PC-3 (cell line): ENCODE measurements at places on chromosomes 3 and 15. TPM values are rescaled to one million over a fixed set of nuclear protein-coding genes. Genes with fewer than 3 reads are reported as not detected.

The SI gene
- total RNA-seq: not detected in 2 replicates

The LIPH gene
- total RNA-seq: 0.35 and 1.0 TPM in 2 replicates

The CD96 gene
- total RNA-seq: not detected in 2 replicates

The BHLHE40 gene
- 255 and 256 TPM in 2 replicates for total RNA-seq

GRCh38 chr15:66306381-66306780 is 13.0 kb downstream of the DIS3L start:
- no peaks in the 10 kb centered on the region for H3K27me3 ChIP-seq
- no peaks in the 10 kb centered on the region for H3K4me1 ChIP-seq
- no peak overlapping the region for H3K27ac ChIP-seq
- DNase-seq: no peak
- H3K4me3 ChIP-seq: no peak overlapping the region

DNA sequence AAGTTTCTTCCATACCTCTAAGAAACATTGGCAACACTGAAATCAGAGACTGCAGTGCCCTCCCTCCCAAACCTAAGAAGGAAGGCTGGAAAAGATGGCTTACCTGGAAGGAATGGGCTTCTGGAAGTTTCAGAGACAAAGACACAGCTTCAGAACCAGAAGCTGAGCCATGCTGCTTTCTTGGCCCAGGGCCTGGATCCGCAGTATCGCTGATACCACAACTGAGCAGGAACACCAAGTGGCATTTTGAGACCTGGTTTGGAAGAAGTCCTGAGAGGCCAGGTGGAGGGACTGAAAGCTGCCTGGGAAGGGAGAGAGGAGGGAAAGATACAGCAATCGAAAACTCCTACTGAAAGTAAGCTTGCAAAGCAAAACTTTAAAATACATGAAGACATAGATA is 19.8 kb downstream of the GPR160 start:
- H3K4me1 ChIP-seq: peaks cover 7% of the 10 kb centered on the region
- H3K36me3 ChIP-seq: no peaks in the 10 kb centered on the region
- H3K27ac ChIP-seq: no peak overlapping the region

DNA sequence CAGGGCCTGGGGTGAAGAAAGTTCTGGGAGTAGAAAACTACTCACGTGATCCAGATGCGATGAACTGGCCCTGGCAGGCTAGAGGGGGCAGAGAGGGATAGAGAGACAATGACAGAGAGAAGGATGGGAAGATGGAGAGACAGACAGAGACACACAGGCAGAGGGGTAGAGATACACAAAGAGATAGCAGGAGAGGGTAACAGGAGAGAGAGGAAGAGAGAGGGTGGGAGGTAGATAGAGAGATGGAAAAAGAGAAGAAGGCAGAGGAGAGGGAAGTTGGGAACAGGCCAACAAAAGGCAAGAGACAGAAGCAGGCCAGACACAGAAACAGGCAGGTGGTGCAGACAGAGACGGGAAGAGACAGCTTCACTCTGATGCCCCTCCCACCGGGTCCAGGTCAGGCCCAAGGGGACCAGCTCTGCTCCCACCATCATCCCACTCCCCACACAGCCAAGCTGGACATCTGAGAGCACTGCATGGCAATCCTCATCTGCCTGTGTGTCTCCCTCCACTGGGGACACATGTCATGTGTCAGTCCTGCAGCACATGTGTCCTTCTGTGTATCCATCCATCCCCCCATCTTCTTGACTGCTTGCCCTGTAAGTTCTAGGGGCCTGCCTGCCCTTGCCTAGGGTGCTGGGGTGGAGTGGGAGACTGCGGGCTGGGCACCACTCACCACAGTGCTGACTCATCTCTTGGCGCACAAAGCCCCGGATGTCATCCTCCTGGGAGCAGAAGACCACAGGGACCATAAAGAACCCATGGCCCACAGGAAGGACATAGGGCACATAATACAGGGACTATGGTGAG is 2.2 kb upstream of the UCN2 start:
- peak; percentile 85 for DNase-seq
- no peaks in the 10 kb centered on the region for H3K36me3 ChIP-seq
- peaks cover 38% of the 10 kb centered on the region for H3K4me1 ChIP-seq
- H3K27ac ChIP-seq: peak overlapping the region; percentile 51

DNA sequence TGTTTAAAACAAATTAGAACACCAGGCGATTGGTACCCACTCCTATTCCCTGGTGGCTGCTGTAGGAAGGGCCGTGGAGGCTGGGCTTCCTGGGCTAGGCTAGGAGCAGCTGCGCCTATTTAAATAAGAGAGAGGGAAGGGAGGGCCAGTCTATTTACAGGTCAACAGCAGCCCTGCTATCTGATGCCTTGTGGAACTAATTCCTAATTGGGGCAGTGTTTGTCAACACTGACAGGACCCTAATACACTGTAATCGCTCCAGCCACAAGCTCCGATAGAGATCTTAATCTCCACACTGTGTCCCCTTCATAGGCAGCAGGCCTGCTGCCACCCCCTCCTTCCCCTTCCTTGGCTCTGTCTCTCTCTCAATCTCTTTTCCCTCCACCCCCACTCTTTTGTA is 116.9 kb upstream of the SOX14 start:
- no peak for DNase-seq
- H3K4me1 ChIP-seq: no peaks in the 10 kb centered on the region
- no peaks in the 10 kb centered on the region; the same call in 1 of the 2 replicates for H3K27me3 ChIP-seq
- H3K27ac ChIP-seq: no peak overlapping the region
- no peaks in the 10 kb centered on the region for H3K36me3 ChIP-seq

DNA sequence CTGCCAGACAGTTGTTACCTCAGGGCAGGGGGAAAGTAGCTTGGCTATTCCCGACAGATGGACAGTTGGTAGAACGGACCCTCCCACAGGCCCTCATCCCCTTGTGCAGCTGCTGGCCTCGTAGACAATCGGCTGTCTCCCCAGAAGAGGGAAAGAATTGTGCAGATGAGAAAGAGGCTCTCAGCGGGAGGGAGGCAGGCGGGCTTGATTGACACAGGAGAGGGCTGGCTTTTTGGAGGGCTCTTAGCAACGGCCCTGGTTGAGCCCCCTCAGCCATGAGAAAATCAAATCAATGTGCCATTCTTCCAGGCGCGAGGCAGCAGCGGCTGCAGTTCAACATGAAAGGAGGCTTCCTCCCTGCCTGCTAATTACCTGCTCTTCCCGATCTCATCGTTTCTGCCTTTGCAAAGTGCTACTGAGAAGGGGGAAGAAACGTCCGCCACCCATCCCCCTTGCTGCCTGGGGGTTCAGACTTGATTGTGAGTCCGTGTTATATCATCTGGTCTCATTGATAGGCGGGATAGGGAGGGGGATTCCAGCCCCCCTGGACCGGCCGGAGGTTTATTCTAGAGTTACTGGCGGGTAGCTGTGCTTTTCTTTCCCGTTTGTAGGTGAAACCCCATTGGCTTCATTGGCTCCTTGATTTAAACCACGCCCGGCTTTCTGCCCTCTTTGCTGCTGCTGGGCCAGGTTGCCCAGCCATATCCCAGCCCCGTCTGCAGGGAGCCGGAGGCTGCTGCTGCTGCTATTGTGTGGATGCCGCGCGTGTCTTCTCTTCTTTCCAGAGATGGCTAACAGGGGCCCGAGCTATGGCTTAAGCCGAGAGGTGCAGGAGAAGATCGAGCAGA is at the start of gene TAGLN3:
TAGLN3 (plus strand) TSS at position 287 of the 848 bp plus-strand sequence; CDS start at position 788, 501 bp downstream.
- no peak within 1 kb of the TSS for H3K27ac ChIP-seq
- peak within 1 kb of the TSS; percentile 65 for H3K4me3 ChIP-seq
- no peaks in the 10 kb centered on the region for H3K27me3 ChIP-seq
- H3K4me1 ChIP-seq: peaks cover 31% of the 10 kb centered on the region
- H3K36me3 ChIP-seq: no peaks in the 10 kb centered on the region

DNA sequence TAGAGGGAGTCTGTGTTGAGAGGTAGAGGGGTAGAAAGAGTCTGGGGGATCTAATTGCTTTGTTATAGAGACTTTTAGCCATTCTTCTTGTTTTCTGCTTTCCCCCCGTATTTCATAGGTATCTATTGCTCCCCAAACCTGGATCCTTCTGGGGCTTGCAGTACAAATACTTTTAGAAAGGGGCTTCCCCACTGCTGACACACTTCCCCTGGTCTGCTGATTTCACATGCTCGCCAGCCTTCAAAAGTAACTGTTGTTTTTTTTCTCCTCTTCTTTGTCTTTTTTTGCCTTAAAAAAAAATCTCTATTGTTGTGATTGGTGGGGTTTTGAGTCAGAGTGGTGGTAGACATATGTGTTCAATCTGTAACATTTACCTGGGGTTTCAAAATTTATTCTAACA is 300.6 kb upstream of the AZI2 start:
- H3K36me3 ChIP-seq: no peaks in the 10 kb centered on the region
- H3K27me3 ChIP-seq: 0 out of 2 replicates have a peak, but pooled peaks cover 4% of the 10 kb centered on the region
- no peaks in the 10 kb centered on the region for H3K4me1 ChIP-seq
- DNase-seq: no peak

GRCh38 chr15:79896131-79896633 is 632 bp downstream of the MTHFS start:
- no peak for DNase-seq
- H3K27me3 ChIP-seq: no peaks in the 10 kb centered on the region
- H3K4me1 ChIP-seq: peaks cover 24% of the 10 kb centered on the region
- H3K4me3 ChIP-seq: peak overlapping the region; percentile 74
- peak overlapping the region; percentile 65 for H3K27ac ChIP-seq

DNA sequence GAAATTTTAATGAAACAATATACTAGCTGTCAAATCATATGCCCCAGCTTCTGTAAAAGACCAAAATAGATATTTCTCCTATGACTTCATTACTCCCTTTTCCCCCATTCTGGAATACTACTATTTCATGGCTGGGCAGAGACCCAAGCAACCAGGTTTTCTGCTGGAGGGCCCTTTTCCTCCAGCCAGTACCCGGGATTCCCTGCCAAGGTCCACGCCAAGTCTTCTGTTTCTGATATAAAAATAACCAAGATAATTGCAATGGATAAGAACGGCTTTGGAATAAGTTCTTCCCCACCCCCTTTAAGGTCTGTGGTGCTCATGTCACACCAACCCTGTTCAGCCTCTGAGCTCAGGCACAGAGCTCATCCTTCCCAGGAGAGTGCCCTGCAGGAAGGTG is 17.2 kb upstream of the NMNAT3 start:
- no peak overlapping the region for H3K27ac ChIP-seq
- no peak overlapping the region for H3K4me3 ChIP-seq
- no peaks in the 10 kb centered on the region for H3K4me1 ChIP-seq
- no peaks in the 10 kb centered on the region for H3K27me3 ChIP-seq
- no peak for DNase-seq
